CD8-positive, alpha-beta memory T cell (primary cell): ENCODE measurements at places on chromosomes 7 and 10.

DNA sequence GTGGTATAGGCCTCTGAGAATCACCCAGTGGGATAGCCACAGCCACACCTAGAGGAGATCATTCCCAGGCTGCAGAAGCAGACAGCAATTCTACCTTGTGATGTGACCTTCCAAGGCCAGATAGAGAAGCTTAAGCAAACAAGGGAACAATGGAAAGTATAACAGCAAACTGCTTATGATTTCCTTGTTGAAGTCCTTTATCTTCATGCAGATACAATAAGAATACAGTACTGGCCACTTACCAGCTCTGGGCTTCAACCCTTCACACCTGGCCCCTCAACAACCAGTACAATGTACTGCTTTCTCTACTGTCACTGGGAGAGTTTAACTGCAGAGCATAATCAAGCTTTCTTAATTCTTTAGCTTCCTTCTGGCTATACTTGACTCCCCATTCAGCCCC, 22.6 kb upstream of the DDX50 start:
- DNase-seq: no peak

GRCh38 chr7:111004310-111004901, 86.5 kb upstream of the LRRN3 start:
- DNase-seq: no peak

GRCh38 chr7:28156401-28156800, 24.2 kb downstream of the JAZF1 start:
- no peak for DNase-seq

GRCh38 chr7:140390466-140391190, 7.7 kb downstream of the SLC37A3 start:
- no peak for DNase-seq

GRCh38 chr10:128386816-128387604, 260.8 kb upstream of the MKI67 start:
- DNase-seq: no peak

DNA sequence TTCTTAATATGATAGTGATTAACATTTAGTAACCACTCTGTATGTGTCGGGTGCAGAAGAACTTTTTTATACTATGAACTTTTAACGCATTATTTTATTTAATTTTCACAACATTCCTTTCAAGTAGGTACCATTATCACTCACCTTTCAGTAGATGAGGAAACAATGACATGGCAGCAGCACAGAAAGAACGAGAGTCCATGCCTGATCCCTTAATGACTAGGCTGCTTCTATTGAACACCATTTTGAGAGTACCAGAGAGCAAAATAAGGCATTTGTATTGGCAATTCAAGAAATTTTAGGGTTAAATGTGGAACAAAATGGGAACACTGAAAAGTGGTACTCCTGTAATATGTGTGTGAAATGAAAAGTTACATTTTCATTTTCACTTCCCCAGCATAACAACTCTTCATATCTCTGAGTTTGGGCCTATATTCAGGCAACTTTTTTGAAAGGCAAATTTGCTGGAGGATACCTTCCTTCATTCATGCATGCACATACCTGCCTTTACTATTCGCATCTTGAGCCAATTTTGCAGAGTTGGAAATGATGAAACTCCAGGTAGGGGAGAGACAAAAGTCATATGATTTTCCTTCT, 12.8 kb downstream of the LRRN3 start:
- DNase-seq: no peak
